ENCODE measurements at places on chromosomes 6 and 20.

GRCh38 chr6:154595538-154595937 is 85.1 kb upstream of the CNKSR3 start:
- DNase-seq = no peak

DNA sequence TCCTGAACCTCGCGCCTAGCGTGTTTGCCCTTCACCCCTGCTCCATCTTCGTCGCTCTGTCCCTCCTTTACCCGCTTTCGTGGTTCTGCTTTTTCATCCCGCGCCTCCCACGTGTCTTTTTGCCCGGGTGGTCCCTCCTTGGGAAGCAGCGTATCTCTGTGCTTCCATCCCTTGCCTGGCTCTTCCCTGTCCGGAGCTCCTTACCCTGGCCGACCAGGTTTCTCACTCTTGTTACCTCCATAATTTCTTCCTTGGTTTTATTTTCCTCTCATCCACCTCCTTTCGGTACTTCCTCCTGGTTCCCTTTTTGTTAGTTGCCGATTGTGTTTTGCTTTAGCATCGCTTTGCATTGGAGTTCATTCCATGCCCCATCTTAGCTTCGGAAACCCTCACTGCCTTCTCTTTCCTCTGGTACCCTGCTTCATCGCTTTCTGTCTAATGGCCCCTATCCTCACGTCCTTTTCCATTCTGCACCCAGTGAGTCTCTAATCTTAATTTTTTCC is 735 bp downstream of the FAM135A start:
- peak; percentile 11 for DNase-seq

GRCh38 chr6:111980143-111980542 is 73.8 kb upstream of the CCN6 start:
- DNase-seq = no peak

DNA sequence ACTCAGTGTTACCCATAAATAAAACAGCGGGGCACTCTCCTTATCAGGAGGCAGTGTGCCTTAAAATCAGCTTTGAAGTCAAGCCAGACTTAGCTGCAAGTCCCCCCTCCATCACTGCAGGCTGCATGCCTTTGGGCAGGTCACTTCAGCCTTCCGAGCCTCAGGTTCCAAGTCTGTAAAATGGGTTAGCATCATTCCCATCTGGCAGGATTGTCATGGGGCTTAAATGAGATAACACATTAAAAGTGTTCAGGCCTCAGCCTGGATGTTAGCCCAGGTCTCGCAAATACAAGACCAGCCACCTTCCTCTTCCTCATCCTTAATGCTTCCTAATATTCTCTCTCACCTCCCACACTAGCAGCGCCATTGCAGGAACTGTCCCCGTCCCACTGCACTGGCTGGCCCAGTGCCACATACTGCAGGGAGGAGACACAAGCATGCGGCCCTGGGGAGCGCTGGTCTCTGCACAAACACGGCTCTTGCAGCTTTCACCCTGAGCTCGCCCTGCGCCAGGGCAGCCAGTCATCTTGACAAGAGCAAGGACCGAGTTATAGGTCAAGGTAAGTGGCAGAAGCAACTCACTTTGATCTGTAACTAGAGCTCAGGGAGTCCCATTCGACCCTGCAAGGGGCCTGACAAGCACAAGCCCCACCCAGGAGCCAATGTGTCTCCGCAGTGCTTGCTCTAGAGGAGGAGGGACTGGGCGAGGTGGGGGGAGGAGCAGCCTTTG is 564.6 kb upstream of the AGPAT4 start:
- DNase-seq = no peak

- DNase-seq = no peak
Observed at GRCh38 chr20:38870733-38871559, 55.3 kb upstream of the FAM83D start.

- peak; percentile 39 for DNase-seq
Observed at GRCh38 chr20:18019068-18019467, 38.6 kb downstream of the OVOL2 start.

GRCh38 chr20:50141811-50142561 is 11.5 kb downstream of the PEDS1 start:
- DNase-seq = no peak

DNA sequence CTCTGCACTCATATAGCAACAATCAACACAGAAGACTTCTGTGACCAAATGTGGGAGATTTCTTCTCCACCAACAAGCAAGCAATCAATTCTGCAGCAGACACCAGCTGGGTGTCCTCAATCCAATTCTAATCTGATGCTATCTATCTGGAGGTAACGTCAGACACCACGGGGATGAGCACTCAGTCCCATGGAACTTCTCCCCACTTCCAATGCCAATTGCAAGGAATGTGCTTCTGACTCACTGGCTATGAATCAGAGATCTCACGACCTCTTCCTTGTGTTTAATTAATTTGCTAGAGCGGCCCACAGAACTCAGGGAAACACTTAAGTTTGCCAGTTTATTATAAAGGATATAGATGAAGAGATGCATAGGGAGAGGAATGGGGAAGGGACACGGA is 103.5 kb upstream of the SIRPG start:
- no peak for DNase-seq

DNA sequence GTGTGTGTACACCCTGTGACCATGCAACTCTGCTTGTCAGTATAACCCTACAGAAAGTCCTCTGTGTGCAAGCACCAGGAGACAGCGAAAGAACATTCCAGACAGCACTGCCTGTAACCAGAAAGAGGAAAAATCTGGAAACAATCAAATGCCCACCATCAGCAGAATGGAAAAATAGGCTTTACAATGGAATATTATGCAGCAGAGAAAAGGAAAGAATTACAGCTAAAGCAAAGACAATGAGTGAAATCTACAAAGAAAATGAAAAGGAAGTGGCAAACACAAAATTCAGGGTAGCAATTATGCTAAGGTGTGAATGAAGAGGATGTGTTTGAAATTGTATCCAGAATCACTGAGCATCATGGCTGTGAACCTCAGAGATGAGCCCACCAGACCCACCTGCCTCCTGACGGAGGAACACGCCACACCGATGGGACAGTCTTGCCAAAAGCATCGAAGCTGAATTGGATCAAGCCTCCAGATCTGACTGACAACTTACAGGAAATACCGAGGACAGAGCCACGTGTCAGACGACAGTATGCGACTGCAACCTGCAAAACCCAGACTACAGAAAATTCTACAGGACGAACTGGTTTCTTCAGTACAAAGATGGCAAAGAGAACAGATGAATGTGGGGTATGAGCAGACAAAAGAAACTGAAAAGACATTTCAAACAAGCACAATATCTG is 133.2 kb downstream of the NFATC2 start:
- no peak for DNase-seq

- no peak for DNase-seq
Observed at GRCh38 chr6:12717356-12717755, 789 bp downstream of the PHACTR1 start.

GRCh38 chr6:156779206-156780094 is 2.3 kb downstream of the ARID1B start:
- peak; percentile 44 for DNase-seq

- no peak for DNase-seq
Observed at GRCh38 chr20:47586649-47587294, 85.1 kb downstream of the NCOA3 start.

DNA sequence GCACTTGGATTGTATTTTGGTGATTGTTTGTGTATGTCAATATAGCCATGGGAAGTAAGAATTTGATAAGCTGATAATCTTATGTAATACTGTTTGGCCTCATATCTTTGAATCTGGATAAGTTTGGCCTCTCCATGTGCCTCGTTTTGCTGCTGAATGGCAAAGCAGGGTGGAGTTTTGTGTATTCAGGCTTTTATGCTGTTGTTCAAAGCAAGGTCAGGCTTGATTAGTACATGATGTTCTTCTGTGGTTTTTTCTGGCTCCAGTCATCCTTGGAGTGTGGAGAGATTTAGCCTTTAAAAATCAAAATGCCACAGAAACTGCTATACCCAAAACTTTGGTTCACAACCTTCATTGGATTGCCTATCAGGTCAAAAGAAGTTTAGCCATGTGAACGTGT is 728.9 kb upstream of the GJE1 start:
- no peak for DNase-seq

DNA sequence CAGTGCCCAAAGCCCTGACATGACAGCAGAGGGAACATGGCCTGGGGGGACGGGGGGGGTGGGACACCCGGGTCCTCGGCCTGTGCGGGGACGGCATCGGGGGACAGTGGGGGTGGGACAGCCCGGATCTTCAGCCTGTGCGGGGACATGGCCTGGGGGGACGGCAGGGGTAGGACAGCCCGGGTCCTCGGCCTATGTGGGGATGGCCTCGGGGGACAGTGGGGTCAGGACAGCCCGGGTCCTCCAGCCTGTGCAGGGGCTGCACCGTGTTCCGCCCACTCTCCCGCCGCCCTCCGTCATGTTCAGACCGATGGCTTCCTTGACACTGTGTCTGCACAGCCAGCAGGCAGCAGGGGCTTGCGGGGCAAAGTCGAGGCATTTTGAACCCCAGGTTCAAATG is 7.0 kb downstream of the BIRC7 start:
- no peak for DNase-seq

GRCh38 chr6:192313-192664 is 100.0 kb upstream of the DUSP22 start:
- no peak for DNase-seq

DNA sequence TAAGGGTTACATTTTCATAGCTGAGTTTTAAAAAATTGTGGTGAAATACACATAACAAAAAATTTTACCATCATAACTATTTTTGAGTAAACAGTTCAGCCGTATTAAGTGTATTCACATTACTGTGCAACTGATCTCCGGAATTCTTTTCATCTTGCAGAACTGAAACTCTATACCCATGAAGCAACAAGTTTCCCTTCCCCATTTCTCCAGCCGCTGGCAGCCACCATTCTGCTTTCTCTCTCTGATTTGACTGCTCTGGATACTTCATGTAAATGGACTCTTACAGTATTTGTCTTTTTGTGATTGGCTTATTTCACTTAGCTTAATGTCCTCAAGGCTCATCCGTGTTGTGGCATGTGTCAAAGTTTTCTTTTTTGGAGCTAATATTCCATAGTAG is 341.6 kb downstream of the QKI start:
- DNase-seq = peak; percentile 88

- no peak for DNase-seq
Observed at GRCh38 chr6:137893726-137894125, 26.7 kb downstream of the TNFAIP3 start.

DNA sequence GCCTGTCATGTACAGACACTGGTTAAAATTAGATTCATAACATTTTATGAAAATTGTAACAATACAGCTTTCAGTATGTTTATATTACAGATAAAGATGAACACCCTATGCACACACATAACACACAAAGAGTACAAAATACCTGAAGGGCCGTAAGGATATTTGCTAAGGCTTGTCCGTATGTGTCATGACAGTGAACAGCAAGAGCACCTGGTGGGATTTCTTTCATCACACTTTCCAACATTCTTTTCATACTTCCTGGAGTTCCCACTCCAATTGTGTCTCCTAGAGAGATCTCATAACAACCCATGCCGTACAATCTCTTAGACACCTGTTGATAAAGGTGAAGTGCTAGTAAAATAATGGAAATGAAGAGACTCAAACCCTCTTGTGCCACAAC is 83.7 kb downstream of the HMGCLL1 start:
- no peak for DNase-seq

GRCh38 chr6:76684875-76685274 is 612.4 kb upstream of the IMPG1 start:
- no peak for DNase-seq

DNA sequence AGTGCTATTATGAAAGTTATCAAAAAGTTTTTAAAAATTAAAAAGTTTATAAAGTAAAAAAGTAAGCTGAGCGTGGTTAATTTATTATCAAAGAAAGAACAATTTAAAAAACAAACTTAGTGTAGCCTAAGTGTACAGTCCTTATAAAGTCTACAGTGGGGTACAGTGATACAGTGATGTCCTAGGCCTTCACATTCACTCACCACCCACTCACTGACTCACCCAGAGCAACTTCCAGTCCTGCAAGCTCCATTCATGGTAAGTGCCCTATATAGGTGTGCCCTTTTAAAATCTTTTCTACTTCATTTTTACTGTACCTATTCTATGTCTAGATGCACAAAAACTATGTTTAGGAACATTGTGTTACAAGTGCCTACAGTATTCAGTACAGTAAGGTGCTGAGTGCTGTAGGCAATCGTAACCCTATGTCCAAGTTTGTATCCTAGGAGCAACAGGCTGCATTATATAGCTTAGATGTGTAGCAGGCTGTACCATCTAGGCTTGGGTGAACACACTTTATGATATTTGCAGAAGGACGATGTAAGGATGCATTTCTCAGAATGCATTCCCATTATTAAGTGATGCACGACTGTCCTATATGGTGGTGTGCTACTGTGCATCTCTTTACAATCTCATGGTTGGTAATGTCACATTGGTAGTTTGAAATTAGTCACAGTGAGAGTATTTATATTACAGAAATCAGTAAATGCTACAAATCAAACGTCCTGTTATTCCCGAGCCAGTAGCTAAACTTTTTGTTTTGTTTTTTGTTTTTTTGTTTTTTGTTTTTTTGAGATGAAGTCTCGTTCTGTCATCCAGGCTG is 158.3 kb downstream of the GMPR start:
- no peak for DNase-seq

DNA sequence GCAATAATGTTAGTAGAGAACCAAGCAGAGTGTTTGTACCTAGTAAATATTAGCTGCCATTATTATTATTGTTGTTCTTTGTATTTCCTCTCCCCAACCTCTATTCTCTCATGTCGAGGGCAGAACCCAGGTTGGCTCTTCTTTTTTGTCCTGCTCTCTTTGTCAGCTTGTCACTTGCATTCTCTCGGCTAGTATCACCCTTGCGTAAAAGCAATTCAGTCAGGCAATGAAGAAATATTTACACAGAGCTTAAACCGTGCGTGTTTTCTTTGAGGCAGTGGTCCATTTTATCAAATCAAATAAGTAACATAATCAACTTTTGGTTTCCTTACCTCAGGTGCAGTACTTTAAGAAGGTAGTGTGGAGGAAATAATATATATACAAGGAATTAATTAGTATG is 83.9 kb downstream of the TULP4 start:
- no peak for DNase-seq

- DNase-seq = no peak
Observed at GRCh38 chr6:6900569-6901204, 207.1 kb upstream of the RREB1 start.

DNA sequence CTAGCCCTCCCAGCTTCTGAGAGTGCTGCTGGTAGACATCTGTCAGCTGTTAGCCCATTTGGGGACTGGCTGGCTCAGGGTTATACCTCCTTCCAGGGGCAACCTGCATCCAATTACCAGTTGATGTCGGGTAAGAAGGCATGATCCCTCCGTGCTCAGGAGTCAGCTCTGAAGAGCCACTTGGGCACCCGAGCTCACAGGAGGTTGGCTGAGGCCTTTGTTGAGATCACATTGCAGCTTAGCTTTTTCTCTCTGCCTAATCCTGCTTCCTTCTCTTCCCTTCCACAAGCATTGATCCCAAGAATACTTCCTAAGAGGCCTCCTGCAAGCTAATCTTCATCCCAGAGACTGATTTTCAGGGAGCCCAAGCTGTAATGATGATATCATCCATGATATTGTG is 35.5 kb downstream of the SCP2D1 start:
- DNase-seq = no peak

All from inflammatory macrophage treated with lipopolysaccharide for 1 hour (primary cell).